ENCODE measurements at places on chromosomes 4 and X. TPM values are rescaled to one million over a fixed set of nuclear protein-coding genes. Genes with fewer than 3 reads are reported as not detected.

Gene GC
- 23.1 TPM for total RNA-seq

GRCh38 chr4:17347445-17347844 lies 164.4 kb downstream of the QDPR start:
- DNase-seq = no peak

DNA sequence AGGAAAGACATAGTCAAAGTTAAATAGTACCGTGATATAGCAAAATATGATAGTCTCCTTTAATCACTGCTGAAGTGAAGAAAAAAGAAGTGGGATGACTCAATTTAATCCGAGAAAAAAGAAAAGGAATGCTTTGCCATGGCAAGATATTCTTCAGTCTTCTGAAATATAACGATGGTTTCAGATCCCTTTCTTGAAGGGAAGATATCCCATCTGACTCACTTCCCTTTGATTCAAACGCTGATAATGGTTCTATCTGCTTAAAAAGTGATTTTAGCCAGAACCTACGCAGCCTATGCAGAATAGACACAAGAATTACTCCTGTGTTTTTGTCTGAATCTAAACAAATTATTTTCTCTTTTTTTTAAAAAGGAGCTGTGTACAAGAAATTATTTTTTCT lies 68.1 kb upstream of the FTHL17 start:
- no peak for DNase-seq

Gene PPEF2
- total RNA-seq = not detected

- DNase-seq = peak; percentile 53
Measured at GRCh38 chr4:54228056-54228527, 1.0 kb upstream of the PDGFRA start.

DNA sequence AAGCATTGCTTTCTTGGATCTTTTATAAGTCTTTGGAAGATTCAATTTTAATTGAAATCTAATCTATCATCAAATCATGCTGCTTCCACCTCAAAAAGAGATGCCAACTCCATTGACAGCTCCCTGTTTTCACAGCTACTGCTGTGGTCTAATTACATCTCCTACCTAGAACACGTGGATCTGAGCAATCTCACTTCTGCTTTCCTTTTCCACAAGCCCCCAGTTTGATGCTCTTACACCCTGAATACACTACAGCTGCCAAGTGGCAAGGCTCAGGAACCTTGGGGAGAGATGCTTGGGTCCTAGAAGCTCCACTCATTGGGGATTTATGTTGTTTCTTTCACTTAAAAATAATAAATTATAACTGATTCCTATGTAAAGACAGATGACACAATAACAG lies 172.0 kb downstream of the CFAP299 start:
- DNase-seq = no peak

Gene C4orf36
- 0.88 TPM for total RNA-seq

GRCh38 chr4:140005699-140006098 lies 148.3 kb downstream of the MAML3 start:
- DNase-seq = no peak

DNA sequence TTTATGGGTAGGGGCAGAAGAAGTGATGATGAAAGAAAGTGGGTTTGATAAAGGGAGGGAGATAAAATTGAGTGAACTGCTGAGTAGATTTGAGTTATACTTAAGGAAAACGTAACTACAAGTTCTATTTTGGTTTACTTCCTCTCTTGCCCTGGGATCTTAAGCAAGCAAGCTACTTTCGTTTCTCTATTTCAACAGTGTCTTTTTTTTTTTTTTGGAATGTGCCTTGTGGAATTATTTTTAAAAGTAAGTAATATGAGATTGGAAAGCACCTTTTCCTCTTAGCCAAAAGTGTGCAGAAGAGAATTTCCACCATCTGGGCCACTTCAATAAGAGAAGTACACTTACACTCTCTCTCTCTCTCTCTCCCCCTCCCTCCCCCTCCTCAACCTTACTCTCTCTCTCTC lies 16.0 kb upstream of the C4orf36 start:
- no peak for DNase-seq

DNA sequence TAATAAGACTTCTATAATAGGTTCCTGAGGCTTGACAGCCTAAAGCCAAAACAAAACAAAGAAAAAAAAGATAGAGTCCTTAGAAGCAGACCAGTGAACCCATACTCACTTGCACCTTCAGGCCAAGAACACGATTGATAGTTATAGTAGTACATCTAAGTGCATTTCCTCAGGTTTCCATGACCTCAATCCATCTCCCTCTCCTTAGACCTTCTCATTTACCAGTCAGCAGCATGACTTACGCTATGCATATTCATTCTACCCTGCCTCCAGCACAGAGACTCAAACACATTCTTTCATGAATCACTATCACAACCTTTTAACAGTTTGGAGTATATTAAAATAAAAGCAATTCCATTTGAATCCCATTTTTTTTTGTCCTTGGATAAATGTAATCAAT lies 855.6 kb downstream of the CCSER1 start:
- DNase-seq = no peak

- DNase-seq = peak; percentile 59
Measured at GRCh38 chr4:1693131-1693896, 9.2 kb upstream of the FAM53A start.

DNA sequence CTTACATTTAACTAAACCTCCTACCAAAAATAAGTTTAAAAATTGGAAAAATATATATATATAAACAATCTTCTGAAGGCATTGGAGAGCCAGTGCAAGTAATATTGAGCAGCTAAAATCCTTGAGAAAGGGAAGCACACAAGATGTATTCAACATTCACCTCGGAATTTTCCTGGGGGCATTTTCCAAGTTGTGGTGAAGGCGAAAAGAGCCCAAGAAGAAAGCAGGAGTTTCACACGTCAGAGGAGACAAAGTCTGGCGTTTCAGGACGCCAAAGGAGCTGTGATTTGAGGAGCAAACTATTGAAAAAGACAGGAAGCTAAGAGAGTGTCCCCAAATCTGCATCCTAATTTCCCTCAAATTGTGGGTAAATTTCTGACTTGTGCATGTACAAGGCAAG lies 9.1 kb upstream of the GASK1B start:
- DNase-seq = no peak

Gene PF4V1
- 0.53 TPM for total RNA-seq

- DNase-seq = no peak
Measured at GRCh38 chr4:76726176-76726575, 171.8 kb downstream of the SOWAHB start.

Measured in pancreas (tissue), 10 donors.